Glutamatergic neuron (in vitro differentiated cells): ENCODE measurements at places on chromosomes 12 and 14. TPM values are rescaled to one million over a fixed set of nuclear protein-coding genes. Genes with fewer than 3 reads are reported as not detected.

DNA sequence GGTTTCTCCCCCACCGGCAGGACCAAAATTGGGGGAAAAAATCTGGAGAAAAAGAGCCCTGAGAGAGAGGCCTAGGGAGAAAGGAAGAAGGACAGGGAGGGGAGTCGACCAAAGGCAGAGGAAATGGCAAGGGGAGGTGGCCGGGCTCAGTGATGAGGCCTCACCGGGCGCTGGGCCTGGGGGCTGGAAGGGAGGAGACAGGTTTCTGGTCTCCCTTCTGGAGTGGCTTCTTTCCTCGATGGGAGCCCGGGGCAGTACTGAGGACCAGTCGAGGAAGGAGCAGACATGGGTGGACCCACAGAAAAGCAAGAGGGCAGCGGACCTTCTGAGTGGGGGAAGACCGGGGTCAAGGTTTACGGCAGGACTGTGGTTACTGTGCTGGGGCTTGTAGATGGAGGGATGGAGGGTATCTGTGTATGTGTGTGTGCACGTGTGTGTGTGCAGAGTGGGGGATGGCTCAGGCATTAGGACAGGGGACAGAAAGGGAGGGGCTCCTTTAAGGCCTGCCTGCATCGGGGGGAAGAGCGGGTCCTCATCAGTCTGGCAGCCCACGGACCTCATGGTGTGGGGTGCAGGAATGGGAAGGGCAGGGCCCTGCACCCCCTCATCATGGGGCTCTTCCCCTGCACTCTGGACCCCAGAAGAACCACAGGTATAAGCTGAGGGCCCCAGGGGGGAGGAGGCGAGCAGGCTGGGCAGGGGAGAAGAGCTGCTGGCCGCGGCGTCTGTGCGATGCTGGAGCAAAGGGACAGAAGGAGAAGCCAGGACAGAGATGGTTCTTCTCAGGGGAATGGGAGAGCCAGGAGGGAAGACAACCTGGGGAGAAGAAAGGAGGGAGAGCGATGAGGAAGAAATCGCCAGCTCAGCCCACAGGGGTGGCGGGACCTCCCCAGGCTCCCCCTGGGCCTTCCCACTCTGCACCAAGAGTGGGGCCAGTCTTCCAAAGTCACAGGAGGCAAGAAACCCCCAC is 15.1 kb upstream of the RPLP0 start:
- no peak for DNase-seq

DNA sequence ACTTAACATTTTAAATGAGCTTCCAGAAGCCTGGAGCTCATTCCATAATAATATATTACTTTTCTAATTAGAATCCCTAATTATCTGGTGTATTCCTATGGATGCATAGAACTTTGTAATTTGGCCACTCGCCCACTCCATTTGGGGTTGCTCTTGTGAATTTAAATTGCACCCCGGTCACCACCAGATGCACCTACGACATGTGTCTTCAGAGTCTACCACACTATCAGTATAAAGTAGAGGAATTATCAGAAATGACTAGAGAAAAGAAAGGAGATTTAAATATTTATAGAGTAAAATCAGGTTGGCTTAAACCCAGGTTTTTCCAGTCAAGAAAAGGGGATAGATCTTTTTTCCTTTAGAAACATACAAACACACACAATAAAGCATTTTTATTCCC is 145.8 kb upstream of the DCN start:
- DNase-seq = no peak

- DNase-seq = peak; percentile 44
Observed at GRCh38 chr14:52013984-52014600, 24.7 kb downstream of the RTRAF start.

DNA sequence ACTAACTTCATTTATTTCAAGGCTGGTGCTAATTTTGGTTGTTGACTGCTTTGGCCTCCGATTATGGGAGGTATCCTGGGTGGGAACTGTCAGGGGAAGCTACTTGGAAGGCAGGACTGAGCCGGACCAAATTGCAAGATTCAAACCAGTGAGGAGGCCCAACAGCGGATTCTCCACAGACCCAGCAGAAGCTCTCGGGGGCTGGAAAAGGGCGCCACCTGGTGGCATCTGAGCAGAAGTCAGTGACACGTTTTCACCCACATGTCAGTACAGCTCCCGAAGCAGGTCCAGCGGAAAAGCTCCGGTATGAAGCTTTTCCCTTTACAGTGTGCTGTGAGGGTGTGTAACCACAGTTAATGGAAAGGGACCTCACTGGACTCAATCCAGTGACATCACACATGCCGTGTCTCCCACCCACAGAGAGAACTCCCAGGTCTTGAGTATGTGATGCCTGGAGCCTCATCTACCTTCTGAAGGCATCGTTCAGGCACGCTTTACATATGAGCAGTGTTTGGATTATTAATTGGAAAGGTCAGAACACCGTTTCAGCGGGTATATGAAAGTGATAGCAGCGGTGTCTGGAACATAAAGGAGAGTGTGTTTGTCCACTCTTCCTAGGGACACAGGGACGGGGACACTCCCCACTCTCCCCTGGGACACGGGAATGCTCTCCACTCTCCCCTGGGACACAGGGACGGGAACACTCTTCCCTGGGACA is 3.6 kb upstream of the P2RX2 start:
- peak; percentile 87 for DNase-seq

GRCh38 chr12:27104546-27104945 is 22.2 kb upstream of the C12orf71 start:
- no peak for DNase-seq

The CD163L1 gene
- 36.8 TPM for total RNA-seq

The EXOC3L4 gene
- 0.81 TPM for total RNA-seq

The AACS gene
- 59.3 TPM for total RNA-seq

The SPTB gene
- total RNA-seq = 1.9 TPM

The ZC2HC1C gene
- total RNA-seq = 3.2 TPM

The PMEL gene
- total RNA-seq = 851 TPM
